ENCODE measurements at places on chromosomes 1 and 21.
A peak's percentile ranks its signal among the peaks of the same experiment; 100 is the strongest.

- no peak for DNase-seq
Observed at GRCh38 chr1:202154766-202155477, 5.5 kb downstream of the PTPN7 start.

DNA sequence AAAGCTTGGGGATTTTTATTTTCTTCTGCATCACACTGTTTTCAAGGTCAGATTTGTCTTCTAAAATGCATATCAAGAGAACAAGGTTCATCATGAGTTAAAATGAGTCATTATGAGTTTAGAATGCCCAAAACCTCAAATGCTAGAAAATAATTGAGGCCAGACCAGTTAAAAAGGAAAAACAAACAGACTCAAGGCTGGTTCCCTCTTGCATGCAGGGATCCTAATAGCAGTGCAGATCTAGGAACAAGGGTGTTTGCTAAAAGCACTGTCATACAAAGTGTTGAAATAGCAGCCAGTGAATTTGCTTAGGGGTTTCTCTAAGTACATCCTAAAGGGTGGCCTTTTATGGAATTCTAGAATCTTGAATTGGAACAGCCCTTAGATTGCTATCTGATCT, 15.3 kb downstream of the BEND5 start:
- no peak for DNase-seq

DNA sequence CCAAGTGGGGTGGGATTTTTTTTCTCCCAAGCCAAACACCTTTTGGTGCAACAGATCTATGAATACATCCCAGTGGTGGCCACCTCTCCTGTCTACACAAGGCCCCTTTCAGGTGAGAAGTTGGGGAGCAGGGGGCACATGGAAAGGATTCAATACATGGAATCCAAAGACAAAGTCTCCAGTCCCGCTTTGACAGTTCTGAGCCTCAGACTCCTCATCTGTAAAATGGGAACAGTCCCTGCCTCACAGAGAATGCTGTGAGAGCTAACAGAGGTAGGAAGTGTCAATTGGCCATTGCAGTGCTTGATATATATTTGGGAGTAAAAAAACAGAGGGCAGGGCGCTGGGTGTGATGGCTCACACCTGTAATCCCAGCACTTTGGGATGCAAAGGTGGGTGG, 26.7 kb upstream of the ZNF436 start:
- DNase-seq: no peak

DNA sequence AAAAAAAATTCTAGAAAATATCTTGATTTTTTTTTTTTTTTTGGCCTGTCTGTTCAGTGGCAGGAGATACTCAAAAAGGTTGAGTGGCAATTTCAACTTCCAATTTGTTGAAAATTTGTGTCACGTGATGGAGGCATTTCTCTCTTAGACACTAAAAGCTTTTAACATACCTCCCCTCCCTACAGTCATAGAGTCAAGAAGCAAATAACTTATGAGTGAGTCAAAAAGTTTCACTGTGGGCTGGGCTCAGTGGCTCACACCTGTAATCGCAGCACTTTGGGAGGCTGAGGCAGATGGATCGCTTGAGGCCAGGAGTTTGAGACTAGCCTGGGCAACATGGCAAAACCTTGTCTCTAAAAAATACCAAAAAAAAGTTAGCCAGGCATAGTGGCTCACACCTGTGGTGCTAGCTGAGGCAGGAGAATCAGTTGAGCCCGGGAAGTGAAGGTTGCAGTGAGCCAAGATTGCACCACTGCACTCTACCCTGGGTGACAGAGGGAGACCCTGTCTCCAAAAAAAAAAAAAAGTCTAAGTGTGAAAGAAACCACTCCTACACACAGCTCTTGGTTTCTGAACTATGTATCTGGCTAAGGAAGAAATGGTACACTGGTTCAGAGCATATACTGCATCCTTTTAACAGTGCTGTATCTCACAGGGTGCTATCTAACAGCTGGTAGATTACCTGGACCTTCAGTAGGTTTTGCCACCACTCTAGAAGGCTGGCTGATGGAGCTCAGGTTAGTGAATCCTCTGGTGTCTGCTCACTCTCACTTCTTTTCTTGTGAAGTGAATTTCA, 11.6 kb upstream of the BSDC1 start:
- DNase-seq: no peak

GRCh38 chr1:154499446-154499845, 2.6 kb upstream of the TDRD10 start:
- DNase-seq: no peak

DNA sequence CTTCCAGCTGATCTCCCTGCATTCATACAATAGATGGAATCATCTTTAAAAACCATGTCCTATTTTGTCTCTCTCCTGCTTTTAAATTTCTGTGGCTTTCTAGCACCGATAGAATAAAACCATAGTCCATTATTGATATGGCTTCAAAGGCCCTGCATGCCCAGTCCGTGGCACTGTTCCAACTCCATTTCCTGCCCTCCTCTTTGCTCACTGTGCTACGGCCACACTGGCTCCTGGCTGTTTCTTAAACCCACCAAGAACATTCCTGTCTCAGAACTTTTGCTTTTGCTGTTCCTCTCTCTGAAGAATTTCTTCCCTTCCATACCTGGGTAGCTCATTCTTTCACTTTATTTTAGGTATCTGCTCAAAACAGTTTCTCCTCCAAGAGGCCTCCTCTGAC, 7.2 kb downstream of the SLAMF1 start:
- no peak for DNase-seq

- no peak for DNase-seq
Observed at GRCh38 chr1:32485554-32486255, 20.8 kb downstream of the ZBTB8B start.

DNA sequence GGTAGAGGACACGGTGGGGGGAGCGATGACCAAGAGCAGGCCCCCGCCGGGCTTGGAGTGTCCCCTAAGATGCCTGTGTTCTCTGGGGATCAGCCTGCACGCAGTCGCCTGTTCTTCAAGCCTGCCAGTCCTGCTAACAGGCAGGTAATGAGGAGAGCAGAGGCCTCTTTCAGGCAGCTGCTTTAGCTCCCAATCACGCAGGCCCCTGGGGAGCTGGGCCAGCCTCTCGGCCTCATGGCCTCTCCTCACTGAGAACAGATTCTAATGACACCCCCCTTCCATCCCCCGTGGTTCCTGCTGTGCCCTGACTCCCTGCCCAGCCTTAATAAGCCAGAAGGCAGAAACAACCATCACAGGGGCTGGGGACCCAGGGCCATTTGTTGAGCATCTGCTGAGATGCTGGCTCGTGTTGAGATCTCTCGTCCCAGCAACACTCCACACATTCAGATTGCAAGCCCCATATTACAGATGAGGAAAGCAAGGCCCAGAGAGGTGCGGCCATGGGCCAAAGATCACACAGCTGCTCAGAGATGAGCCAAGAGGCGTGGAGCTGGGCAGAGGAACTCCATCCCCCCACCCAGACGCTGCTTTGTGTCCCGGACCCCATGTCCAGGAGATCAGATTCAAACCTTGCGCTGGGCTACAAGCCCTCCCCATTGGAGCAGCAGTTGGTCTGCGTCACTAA, 71.6 kb upstream of the CASZ1 start:
- no peak for DNase-seq

DNA sequence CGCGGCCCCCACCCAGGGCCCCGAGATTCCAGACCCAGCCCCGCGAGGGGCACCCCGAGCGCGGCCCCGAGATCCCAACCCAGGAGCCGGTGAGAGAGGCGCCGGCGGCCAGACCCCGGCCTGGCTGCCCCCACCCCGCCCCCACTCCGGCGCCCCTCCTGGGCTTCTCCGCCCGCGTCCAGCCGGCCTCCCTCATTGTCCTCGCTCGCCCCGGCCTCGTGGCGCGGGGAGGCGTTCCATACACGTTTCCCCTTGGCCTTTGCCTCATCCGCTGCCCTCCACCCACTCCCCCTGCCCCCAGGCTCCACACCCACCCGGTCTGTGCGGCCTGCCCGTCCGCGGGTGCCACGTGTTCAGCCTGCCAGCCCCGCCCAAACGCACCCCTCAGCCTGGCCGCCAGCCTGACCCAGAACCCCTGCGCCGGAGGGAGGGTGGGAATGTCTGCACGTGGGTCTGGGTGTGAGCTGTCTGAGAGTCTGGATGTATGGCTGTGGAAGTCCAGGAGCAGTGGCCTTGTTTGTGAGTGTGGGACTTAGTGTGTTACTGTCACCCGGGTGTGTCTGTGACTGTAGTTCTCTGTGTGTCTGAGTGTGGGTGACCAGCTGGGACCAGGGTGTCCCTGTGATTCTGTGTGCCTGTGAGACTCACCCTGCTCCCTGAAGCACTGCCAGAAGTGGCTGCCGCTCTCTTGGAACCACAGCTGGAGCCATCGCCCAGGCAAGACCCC, 681 bp downstream of the B4GALT2 start:
- peak; percentile 66 for DNase-seq

DNA sequence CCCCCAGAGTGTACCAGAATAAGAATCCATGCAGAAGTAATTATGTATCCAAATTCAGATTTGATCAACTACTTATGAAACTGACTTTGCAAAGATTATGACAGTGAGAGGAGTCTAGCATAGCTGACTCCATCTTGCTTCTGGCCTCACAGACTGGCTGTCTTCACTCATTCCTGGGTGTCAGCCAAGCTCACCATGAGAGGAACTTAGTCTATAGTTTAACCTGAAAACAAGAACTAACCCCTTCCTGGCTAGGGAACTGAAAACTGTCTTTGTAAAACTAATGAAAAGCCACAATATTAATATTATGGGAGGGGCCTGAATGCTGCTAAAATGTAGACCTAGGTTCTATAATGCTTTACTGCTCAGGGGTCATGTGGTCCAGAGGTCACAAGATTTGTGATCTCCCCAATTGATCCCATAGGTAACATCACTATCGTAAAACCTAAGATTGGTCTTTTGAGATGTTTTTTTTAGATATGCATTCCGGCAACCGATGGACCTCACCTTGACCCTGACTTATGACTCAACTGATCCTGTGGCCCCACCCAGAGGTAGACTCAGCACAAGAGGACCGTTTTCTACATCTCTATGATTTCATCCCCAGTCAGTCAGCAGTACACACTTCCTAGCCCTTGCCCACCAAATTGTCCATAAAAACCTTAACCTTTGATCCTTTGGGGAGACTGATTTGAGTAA, 55.2 kb downstream of the ATP1B1 start:
- no peak for DNase-seq

GRCh38 chr1:215772151-215772550, 205.0 kb downstream of the KCTD3 start:
- no peak for DNase-seq

DNA sequence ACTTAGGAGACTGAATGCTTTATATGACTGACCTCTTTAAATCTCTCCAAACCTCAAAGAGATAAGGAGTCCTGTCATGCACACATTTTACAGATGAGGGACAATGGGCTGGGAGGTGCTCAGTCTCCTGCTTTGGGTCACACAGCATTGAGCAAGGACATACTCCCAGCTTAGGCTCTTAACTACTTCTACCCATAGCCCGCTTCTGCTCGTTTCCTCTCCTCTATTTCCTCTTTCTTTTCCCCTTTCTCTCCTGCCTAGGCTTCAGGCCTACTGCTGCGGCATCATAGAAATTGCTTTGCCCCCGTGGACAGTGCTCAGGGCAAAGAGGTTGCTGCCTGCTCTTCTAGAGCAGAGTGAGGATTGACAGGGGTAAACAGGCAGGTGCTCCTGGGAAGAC, 12.4 kb upstream of the ZNF691 start:
- DNase-seq: no peak

- no peak for DNase-seq
Observed at GRCh38 chr1:214454569-214455396, 96.6 kb downstream of the PTPN14 start.

DNA sequence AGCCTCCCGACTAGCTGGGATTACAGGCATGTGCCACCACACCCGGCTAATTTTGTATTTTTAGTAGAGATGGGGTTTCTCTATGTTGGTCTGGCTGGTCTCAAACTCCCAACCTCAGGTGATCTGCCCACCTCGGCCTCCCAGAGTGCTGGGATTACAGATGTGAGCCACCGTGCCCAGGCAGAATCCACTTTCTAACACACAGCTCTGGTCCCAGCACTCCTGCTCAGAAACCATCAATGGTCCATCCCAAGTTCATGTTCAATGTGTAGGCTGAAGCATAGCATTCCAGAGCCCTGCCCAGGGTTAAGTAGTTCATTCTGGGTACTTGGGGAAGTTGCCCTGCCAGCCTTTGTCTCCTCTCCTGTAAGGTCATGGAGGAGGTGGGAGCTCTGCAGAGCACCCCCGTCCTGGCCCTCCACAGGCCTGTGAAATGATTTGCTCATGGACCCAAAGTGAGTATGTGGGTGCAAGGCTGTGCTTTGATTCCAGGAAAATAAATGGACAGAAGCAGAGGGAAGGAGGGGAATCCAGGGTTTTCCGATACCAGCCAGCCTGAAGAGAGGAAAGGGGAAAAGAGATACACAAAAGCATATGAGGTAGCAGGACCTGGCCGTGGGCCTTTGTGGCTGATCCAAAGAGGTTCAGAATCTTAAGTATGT, 55.2 kb downstream of the NENF start:
- DNase-seq: no peak

DNA sequence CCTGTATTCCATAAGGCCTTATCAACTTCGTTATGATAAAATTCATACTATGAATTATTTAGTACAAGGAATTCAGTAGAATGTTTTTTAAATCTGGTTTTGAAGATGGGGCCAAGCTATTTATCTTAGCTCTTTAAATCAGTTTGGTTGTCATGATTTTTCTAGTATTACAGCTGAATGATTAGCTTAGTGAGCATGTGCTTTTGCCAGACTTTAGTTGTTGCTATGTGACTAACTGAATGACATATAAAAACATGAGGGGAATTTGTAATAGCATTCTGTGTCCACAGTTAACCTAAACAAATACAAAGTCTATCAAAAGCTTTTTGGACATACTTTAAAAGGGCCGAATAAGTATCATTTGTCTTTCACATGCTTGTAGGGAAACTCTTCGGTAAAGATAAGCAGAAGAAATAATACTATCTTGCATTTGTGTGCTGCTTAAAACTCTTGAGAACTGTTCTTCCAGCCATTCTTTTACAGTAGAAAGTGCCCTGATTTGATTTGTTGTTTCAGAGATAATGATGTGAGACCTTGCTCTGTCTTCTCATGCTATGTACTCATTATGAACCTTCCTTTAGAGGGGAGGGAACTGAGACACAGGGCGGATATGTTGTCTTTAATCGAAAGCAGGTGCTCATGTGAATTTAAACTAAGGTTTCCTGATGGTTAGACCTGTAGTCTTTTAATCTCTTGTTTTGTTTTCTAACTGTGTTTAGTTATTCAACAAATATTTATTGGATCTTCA, 18.8 kb downstream of the NEK7 start:
- no peak for DNase-seq

GRCh38 chr1:30691480-30691879, 31.9 kb downstream of the MATN1 start:
- DNase-seq: no peak

- no peak for DNase-seq
Observed at GRCh38 chr1:6807782-6808181, 22.5 kb downstream of the CAMTA1 start.

DNA sequence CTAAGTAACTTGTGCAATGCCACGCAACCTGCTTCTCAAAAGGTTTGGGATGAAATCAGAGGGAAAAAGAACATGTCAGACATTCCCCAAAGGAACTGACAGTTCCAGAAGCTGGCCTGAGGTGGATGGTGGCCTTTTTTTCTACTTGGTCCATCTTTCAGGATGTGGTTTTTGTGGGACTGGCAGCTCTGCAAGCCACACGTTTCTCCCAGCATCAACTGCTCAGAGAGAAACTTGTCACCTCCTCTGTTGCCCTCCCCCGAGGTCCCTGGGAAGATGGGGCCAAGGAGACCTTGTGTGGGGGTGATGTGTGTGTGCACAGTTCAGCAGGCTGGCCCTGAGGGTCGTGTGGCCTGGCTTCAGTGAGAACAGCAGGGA, 2.5 kb upstream of the DHRS3 start:
- no peak for DNase-seq

GRCh38 chr1:55699228-55699627, 484.1 kb upstream of the USP24 start:
- no peak for DNase-seq

Measured in GM19239 (cell line).